H1 (cell line): ENCODE measurements at places on chromosomes 4 and X. TPM values are rescaled to one million over a fixed set of nuclear protein-coding genes. Genes with fewer than 3 reads are reported as not detected.

- no peaks in the 10 kb centered on the region for H3K27me3 ChIP-seq
- H3K36me3 ChIP-seq: no peaks in the 10 kb centered on the region
- H3K4me3 ChIP-seq: no peak overlapping the region
- DNase-seq: no peak
- peaks cover 9% of the 10 kb centered on the region; the same call in 1 of the 2 replicates for H3K4me1 ChIP-seq
Observed at GRCh38 chrX:120264341-120264740, 13.7 kb downstream of the ZBTB33 start.

CPLX1 gene
- total RNA-seq: 0.56 and 0.67 TPM in 2 replicates

MID1IP1 gene
- total RNA-seq: 118 and 126 TPM in 2 replicates

GRCh38 chrX:1860936-1861594 is 246.2 kb downstream of the ASMT start:
- no peak for DNase-seq
- no peaks in the 10 kb centered on the region for H3K4me1 ChIP-seq
- H3K36me3 ChIP-seq: no peaks in the 10 kb centered on the region
- no peak overlapping the region for H3K27ac ChIP-seq

DNA sequence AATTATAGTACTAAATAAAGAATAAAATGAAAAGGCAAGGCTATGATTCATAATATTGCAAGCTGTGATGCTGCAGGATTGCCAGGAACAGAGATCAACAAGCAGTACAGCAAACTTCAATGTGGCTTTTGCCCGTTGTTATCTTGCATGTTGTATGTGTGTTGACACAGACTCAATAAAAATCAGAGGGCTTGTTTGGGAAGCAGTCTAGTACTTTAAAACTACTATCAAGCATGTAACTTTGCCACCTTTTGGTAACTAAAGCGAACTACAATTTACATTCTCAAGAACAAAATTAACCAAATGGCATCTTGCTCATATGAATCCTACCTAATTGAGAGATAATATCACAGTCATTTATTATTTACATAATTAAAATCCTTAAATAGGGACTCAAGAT is 79.8 kb upstream of the GPM6A start:
- no peaks in the 10 kb centered on the region for H3K4me1 ChIP-seq
- no peak overlapping the region for H3K4me3 ChIP-seq
- no peak for DNase-seq

UGT2A1 gene
- total RNA-seq: 0.19 TPM in 1 of 2 replicates, not detected in the other

GRCh38 chr4:64384237-64385203 is 24.7 kb downstream of the TECRL start:
- H3K4me3 ChIP-seq: no peak overlapping the region
- DNase-seq: no peak
- no peaks in the 10 kb centered on the region for H3K4me1 ChIP-seq
- H3K36me3 ChIP-seq: no peaks in the 10 kb centered on the region

INPP4B gene
- 0.34 and 0.54 TPM in 2 replicates for total RNA-seq

DNA sequence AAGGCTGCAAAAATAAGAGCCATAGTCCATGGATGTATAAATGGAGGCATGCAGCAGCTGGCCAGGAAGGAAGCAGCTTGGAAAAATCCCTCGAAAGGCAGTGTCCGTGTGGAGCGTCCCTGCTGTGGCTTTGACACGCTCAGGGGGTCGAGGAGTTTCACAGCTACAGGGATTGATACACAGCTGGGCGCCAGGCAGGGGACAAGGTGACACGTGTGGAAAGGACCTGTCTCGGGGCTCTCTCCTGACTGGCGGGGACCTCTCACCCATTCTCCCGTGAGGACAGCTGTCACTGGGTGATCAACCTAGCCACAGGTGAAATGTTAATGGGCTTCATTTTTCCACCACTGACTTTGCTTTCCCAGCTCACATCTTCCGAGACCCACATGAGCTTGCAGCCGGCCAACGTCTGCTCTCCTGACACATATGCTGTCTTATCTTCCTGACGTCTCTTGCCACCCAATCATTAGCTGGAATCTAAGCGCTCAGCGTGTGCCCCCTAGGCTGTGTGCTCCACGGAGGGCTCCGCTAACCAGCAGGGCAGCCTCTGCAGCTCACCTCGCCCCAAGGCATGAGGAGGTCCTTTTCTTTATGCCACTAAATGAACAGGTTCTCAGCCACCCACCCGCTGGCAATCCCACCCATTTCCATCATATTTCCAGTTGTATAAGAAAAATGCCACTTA is 89.4 kb upstream of the AFAP1 start:
- H3K27ac ChIP-seq: no peak overlapping the region
- H3K4me3 ChIP-seq: no peak overlapping the region
- no peaks in the 10 kb centered on the region for H3K36me3 ChIP-seq

DNA sequence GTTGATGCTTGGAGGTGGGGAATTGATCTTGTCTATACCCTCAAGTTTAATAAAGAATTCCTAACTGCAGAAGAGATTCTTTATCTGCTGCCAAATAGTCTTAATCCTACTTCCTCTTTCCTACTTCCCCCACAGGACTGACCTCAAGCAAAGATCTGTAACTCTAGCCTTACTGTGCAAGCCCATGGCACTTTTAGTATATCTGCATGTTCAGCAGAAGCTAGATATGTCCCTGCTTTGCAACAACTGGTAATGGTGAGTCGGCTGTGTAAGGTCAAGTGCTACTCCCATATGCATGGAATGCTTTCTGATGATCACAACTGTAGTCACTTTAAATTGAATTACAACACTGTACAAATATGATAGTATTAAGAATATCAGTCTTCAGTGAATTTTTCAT is 26.3 kb upstream of the PDS5A start:
- no peak overlapping the region for H3K4me3 ChIP-seq
- no peak overlapping the region for H3K27ac ChIP-seq
- H3K27me3 ChIP-seq: no peaks in the 10 kb centered on the region
- H3K4me1 ChIP-seq: no peaks in the 10 kb centered on the region

GPC3 gene
- 70.7 and 71.9 TPM in 2 replicates for total RNA-seq

DNA sequence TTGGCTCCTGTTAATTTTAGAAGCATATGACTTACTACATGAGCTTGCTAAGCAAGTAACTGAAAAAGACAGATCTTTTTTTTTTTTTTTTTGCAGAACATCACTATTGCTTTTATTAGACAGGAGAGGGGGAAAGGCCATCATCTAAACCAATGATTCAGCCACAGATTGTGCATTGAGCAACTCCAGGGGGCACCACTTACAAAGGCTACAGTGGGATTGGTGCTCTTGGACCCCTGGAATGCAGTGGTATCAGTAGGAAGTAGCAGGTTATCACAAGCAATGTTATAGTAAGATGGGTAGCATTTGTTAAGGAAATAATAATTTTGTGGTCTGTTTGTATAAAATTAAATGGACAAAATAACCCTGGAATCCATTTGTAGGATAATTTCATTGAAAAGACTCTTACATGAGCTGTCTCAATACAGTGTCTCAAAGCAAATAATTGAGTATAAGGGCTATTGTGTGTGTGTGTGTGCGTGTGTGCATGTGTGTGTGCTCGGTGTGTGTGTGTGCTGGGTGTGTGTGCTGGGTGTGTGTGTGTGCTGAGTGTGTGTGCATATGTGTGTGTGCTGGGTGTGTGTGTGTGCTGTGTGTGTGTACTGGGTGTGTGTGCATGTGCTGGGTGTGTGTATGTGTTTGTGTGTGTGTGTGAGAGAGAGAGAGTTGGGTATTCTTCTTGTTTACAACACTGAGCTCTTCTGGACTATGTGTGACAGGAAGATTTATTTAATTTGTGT is 296.3 kb downstream of the PCDH7 start:
- H3K27me3 ChIP-seq: no peaks in the 10 kb centered on the region
- no peak overlapping the region for H3K27ac ChIP-seq
- DNase-seq: no peak
- no peak overlapping the region for H3K4me3 ChIP-seq
- H3K4me1 ChIP-seq: no peaks in the 10 kb centered on the region

- no peak overlapping the region for H3K27ac ChIP-seq
- no peaks in the 10 kb centered on the region for H3K27me3 ChIP-seq
- H3K4me1 ChIP-seq: peaks cover 7% of the 10 kb centered on the region
- H3K36me3 ChIP-seq: no peaks in the 10 kb centered on the region
- no peak for DNase-seq
Observed at GRCh38 chr4:41169256-41169800, 45.0 kb downstream of the APBB2 start.

DNA sequence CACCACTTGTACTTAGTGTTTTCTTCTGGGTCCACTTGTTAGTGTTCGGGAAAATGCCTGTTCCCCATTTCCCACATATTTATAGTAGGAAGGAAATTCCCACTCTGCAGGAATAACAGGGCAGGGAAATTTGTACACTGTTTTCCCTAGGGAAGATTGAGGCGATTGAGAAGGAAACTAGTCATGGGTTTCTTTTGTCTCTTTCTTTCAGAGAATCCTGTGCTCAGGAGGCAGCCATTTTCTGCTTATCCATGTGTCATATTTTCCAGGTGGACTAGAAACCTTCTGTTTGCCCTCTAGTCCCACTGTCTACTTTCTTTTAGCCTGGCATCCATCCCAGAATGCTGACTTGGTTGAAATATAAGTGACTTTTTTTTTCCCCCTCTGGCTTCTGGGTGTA is 299.1 kb upstream of the ANKRD50 start:
- no peaks in the 10 kb centered on the region for H3K36me3 ChIP-seq
- DNase-seq: no peak
- H3K4me1 ChIP-seq: peaks cover 3% of the 10 kb centered on the region; the same call in 1 of the 2 replicates
- H3K27ac ChIP-seq: no peak overlapping the region

DNA sequence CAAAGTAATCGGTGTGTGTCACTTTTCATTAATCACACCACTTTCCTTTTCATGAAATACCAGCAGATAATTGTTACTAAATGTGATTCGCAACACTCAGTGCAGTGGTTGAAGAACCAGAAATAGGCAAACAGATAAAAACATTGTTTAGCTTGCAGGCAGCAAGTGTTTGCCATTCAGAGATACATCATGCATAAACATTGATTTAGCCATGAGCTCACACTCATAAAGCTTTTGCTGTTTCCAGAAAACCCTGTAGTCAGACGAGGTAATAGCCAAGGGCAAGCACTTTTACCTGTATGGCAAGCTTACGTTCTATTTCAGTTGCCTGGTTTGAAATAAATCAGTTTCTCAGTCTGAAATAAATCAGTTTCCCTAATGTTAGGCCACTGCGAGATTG is 542.0 kb upstream of the TENM3 start:
- no peak overlapping the region for H3K4me3 ChIP-seq
- no peaks in the 10 kb centered on the region for H3K4me1 ChIP-seq
- no peaks in the 10 kb centered on the region for H3K27me3 ChIP-seq
- H3K27ac ChIP-seq: no peak overlapping the region

ZFP92 gene
- 0.41 and 0.46 TPM in 2 replicates for total RNA-seq

DNA sequence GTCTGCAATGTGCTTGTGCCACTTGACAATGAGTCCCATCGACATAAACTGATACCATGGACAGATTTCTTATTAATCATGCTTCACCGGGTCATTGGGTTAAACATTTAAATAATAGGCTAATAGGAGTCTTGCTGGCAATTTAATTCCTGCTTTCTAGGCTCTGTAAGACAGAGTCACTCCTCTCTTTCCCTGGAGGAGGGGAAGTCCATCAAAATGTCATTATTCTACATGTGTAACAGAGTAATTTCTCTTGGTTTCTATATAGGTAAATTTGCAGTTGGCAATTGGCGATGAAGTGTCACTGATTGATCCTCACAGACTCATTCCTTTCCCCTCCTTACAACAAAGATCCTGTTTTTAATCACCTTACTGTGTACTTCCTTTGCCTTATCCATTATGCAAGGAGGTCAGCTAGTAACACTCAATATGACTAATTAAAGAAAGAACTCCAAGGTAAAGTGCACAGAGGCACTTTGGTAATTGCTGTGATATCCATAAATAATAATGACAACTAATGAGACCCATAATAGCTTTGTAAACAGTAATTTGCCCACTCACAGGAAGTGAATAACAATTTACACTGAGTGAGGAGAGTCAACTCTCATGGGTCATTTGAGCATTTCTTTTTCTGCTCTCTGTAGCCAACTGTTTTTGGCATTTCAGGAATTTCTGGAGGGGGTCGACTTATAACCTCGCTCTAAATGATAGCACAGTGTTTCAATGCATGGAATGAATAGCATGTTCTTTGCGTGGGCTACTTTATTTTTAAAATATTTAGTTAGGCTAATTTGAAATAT is 184.0 kb downstream of the UGT8 start:
- H3K36me3 ChIP-seq: no peaks in the 10 kb centered on the region
- no peak overlapping the region for H3K27ac ChIP-seq
- no peak overlapping the region for H3K4me3 ChIP-seq
- H3K4me1 ChIP-seq: no peaks in the 10 kb centered on the region
- no peak for DNase-seq

CENPC gene
- 14.4 and 15.7 TPM in 2 replicates for total RNA-seq

ZCCHC4 gene
- total RNA-seq: 10.8 and 12.5 TPM in 2 replicates

SGMS2 gene
- total RNA-seq: 0.04 and 0.73 TPM in 2 replicates

XK gene
- 0.84 and 1.1 TPM in 2 replicates for total RNA-seq

- H3K4me1 ChIP-seq: no peaks in the 10 kb centered on the region
- no peaks in the 10 kb centered on the region for H3K27me3 ChIP-seq
- H3K36me3 ChIP-seq: no peaks in the 10 kb centered on the region
- H3K27ac ChIP-seq: no peak overlapping the region
- no peak for DNase-seq
Observed at GRCh38 chr4:103207673-103208072, 9.5 kb upstream of the CENPE start.

GRCh38 chrX:154350429-154351182 is 23.8 kb downstream of the FLNA start:
- peaks cover 71% of the 10 kb centered on the region for H3K36me3 ChIP-seq
- no peak overlapping the region for H3K27ac ChIP-seq
- H3K4me3 ChIP-seq: no peak overlapping the region
- H3K4me1 ChIP-seq: no peaks in the 10 kb centered on the region

FAM47E gene
- 1.3 and 1.7 TPM in 2 replicates for total RNA-seq

DNA sequence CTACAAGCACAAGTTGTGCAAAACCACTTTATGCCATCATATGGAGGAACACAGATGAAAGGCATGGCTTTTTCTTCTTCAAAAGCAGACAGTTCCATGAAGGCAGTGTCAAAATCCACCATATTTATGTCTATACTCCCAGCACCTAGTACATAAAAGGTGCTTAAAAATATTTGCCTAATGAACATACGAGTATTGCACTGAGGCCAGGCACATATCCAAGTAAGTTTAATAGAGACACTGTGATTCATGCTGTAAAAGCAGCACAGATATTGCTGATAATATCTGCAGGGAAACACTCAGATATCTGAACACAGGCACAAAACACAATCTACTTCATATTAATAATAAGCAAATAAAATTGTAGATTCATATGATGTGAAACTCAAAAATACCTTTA is 48.1 kb upstream of the CXCL8 start:
- no peaks in the 10 kb centered on the region for H3K27me3 ChIP-seq
- no peaks in the 10 kb centered on the region for H3K4me1 ChIP-seq
- H3K36me3 ChIP-seq: no peaks in the 10 kb centered on the region

GRCh38 chr4:30720021-30720660 is at the start of gene PCDH7:
PCDH7 (plus strand) TSS chr4:30720369; CDS start chr4:30721423, 1,054 bp downstream.
- peak within 1 kb of the TSS; percentile 65 for H3K4me3 ChIP-seq
- H3K4me1 ChIP-seq: no peaks in the 10 kb centered on the region
- H3K27ac ChIP-seq: no peak within 1 kb of the TSS

SORBS2 gene
- total RNA-seq: 73.0 and 75.8 TPM in 2 replicates

FHIP1A gene
- total RNA-seq: 75.2 and 76.3 TPM in 2 replicates
